ENCODE measurements at places on chromosomes 12 and 14.
A peak's percentile ranks its signal among the peaks of the same experiment; 100 is the strongest.

GRCh38 chr12:51361161-51362016 lies 14.9 kb upstream of the CELA1 start:
- peak; percentile 10 for DNase-seq

GRCh38 chr12:81809829-81810595 lies 50.9 kb upstream of the PPFIA2 start:
- DNase-seq, result no peak

- DNase-seq, result no peak
Measured at GRCh38 chr14:85358136-85358785, 171.7 kb upstream of the FLRT2 start.

DNA sequence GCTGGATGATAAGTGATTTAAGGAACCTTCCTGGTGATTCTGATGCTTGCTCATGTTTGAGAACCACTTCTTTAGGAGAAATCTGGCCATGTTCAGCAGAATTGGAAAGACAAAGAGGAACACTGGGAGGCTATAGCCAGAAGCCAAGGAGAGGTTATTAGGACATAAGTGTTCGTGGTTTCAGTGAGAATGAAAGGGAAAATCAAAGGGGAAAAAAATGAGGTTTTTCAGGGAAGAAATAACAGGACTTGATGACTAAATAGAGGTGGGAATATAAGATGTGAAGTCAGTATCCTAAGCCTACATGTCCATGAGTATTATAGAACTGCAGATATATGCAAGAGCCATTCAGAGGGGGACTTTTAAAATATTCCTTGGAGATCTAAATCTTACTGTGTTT lies 95.6 kb downstream of the DAAM1 start:
- no peak for DNase-seq

DNA sequence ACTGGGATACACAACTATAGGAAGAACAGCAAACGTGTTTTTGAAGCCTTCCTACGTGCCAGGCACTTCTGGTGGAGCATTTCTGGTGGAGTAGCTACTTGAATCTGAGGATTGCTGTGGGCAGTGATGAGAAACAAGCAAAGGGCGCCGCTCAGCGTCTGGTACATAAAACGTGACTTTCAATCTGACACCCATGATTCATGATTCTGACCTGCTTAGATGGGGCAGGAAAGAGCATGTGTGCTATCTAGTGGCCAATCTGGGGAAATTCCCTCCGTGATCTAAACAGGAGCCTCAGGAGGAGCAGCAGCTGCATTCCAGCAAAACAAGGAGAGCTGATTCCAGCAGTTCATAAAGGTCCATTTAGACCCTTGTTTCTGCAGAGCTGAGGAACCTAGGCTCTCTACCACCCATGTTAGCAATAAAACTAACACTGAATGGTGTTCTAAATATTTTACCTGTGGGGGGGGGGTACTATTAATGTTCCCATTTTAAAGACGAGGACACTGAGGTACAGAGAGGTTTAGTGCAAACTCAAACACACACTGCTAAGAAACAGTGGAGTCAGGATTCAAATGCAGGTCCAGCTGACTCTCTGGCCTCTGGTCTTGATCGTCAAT lies 37.8 kb downstream of the PAH start:
- no peak for DNase-seq

GRCh38 chr14:33430414-33431035 lies 491.8 kb downstream of the NPAS3 start:
- no peak for DNase-seq

DNA sequence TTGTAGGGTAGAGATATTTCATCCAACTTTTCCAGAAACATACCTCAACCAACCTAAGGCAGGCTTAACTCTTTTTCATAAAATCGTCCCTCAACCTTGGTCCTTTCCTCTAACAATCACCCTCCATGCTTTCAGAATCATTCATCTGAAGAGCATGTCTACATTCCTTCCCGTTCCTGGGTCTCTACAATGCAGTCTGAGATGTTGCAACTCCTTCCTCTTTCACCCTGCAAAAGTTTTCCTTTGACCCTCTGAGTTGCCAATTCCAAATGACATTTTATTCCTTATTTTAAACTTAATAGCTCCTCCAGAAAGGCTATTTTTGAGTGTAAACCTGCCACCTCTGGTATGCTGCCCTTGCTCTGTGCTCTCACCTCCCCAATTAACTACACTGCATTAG lies 16.7 kb downstream of the SLC7A7 start:
- DNase-seq, result no peak

Measured in caudate nucleus (tissue), 63 donors.